A549 treated with Hydrocortisone at 1 μM for 4 hours (cell line): ENCODE measurements at places on chromosomes 11 and 22. TPM values are rescaled to one million over a fixed set of nuclear protein-coding genes. Genes with fewer than 3 reads are reported as not detected.

The HEPACAM gene
- not detected in 5 replicates for total RNA-seq

The NCAM1 gene
- total RNA-seq = 0.03 to 0.12 TPM in 2 of 5 replicates, not detected in the others

The PDGFD gene
- 5.9 to 8.6 TPM (median 7.2 TPM) in 5 replicates for total RNA-seq

The CRACR2B gene
- 3.0 to 6.3 TPM (median 5.7 TPM) in 5 replicates for total RNA-seq

The GPHA2 gene
- not detected in 5 replicates for total RNA-seq

The LARGE2 gene
- total RNA-seq = 1.9 to 3.5 TPM (median 2.3 TPM) in 5 replicates

The RIC3 gene
- 1.8 to 2.8 TPM (median 2.3 TPM) in 5 replicates for total RNA-seq
